ENCODE measurements at places on chromosomes 16 and 17. TPM values are rescaled to one million over a fixed set of nuclear protein-coding genes. Genes with fewer than 3 reads are reported as not detected.

Gene RAB40B
- 3.2 TPM for total RNA-seq

Gene RBFOX1
- under 0.01 TPM for total RNA-seq

Gene CPNE2
- total RNA-seq = 93.1 TPM

Gene GJC1
- 19.3 TPM for total RNA-seq

Gene TAX1BP3
- total RNA-seq = 113 TPM

Gene NPIPA5
- total RNA-seq = 2.0 TPM

GRCh38 chr16:22194707-22195444, 11.2 kb upstream of the EEF2K start:
- no peak for DNase-seq

DNA sequence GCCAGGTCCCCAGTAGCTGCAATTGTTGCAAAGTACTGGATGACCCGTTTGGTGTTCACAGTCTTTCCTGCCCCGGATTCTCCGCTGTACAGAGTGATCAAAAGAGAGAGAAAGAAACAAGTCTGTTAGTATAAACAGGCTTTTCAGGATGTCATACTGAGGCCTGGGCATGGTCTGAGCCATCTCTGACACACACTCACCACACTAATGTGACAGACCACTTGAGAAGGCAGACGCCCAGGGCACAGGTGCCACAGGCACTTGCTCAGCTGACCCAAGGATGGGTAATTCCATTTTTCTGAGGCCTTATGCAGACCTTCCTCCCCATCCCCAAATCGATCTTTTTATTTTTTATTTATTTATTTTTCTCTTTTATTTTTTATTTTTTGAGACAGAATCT, 7.5 kb downstream of the MYH3 start:
- DNase-seq = no peak

DNA sequence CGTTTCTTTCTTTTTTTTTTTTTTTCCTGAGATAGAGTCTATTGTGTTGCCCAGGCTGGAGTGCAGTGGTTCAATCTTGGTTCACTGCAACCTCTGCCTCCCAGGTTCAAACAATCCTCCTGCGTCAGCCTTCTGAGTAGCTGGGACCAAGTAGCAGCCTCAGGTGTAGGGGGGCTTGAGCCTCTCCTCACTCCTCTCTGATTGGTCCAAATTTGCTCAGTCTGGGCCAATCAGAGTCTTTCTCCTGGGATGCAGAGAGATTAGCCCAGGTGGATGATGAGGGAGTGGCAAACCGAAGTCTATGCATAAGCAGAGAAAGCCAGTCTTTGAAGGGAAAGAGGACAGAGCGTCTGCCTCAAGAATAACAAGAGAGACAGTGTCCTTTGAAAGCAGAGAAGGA, 99.0 kb downstream of the BMERB1 start:
- no peak for DNase-seq

GRCh38 chr17:74704544-74704943, 8.2 kb downstream of the CD300LF start:
- no peak for DNase-seq

DNA sequence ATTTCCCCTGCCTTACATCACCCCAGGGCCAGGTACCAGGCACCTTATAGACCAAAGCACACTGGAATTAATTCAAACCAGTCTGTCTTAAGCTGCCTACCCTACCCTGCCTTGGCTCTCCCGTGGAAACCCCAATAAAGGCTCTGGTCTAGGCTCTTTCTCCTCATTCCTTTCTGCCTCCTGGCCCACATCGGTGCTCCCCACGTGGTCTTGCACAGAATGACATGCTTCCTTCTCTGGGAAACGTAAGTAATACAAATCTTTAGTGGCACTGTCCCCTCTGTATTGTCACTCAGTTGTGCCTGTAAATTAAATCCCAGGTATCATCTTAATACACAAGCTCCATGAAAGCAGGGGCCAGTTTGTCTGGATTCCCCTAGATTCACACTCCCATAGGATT, 16.6 kb downstream of the KRT25 start:
- no peak for DNase-seq

DNA sequence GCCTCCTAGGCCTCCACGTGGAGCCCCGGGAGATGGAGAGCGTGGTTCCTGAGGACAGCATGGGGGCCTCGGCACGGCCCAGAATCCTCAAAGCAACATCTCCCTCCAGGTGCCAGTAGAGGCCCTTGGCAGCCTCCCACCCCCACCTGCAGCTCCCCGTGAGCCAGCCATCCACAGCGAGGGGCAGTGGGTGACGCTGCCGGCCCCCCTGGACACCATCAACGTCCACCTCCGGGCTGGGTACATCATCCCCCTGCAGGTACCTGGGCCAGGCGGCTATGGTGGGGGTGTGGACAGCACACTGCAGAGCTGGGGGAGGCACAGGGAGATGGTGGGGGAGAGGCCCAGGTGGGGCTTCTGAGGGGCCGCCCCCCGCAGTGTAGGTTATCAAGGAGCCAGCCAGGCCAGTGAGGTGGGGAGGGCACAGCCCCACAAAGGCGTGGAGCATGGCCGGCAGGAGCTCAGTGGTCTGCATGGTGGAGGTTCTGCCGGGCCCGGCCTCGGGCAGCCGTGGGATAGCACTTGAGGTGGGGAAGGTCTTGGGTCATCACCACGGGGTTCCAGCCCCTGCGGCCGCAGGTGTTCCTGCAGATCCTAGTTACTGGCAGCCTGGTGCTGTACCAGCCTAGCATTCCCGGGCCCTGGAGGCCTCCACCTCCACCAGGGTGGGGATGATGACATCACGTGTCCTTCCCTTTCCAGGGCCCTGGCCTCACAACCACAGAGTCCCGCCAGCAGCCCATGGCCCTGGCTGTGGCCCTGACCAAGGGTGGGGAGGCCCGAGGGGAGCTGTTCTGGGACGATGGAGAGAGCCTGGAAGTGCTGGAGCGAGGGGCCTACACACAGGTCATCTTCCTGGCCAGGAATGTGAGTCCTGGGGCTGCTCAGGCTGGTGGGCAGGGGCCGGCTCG, 16.4 kb downstream of the GAA start:
- no peak for DNase-seq

DNA sequence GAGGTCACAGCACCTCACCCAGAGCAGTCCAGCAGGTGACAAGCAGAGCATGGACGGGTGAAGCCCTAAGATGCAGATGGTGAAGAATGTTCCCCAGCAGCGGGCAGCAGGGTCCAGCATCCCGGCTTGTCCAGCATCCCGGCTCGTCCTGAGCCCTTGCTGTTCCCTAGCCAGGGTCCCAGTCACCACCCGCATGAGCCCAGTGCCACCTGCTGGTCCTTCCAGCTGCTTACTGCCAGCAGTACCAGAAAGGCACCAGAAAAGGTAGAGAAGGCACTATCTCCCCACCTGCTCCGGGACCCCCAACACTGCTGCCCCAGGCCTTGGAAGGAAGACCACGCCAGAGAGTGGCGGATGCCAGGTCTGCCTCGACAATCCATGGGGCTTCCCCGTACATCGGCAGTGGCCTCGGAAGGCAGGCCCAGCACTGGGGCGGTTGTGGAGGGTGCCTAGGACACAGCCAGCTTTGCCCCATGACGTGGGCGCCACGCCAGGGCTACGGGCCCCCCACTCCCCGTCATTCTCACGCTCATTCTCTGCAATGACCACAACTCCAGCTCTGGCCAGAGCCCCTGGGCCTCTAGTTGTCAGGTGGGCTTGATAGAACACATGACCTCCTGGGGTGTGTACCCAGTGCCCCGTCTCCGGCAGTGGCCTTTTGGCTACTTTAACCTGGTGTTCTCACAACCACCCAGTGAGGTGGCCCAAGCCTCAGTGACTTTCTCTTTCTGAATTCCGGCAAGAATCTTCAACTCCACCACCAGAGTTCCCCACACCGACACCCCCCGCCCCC, 1.4 kb downstream of the CENPX start:
- peak; percentile 79 for DNase-seq

- DNase-seq = no peak
Measured at GRCh38 chr16:85383836-85384832, 229.0 kb upstream of the GSE1 start.

DNA sequence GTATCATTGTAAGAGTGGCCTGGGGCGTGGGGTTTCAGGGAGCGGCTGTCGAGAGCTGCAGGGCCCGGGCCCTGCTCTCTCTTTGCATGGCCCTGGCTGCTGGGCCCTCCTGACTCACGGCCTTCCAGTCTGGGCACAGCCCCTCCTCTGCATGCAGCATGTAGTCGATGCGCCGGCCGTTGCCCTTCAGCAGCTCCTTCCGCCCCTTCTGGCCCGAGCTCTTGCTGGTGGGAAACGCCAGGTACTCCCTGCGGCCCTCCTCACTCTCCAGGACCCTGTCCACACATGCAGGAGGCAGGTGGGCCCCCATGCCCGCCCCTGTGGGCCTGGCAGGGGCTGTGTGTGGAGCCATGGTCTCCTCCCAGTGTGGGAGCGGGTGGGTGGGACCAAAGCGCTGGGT, 50.7 kb downstream of the PRMT7 start:
- no peak for DNase-seq

DNA sequence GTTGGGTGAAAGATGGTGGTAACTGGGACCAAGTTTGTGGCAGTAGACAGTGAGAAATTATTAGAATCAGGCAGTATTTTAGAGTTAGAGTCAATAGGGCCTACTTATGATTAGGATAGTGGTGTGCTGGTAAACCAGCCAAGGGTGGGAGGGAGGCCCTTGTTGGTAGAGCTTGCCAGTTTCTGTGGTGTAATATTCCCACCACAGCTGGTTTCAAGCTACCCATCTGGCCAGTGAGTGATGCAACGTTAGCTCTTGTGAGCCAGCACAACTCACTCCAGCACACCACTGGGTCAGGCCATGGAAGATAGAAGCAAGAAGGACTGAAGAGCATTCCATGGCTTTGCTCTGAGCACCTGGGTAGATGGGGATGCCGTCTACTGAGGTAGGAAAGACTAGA, 34.9 kb downstream of the GNAO1 start:
- peak; percentile 74 for DNase-seq

GRCh38 chr17:7552621-7553051, 3.8 kb downstream of the TNFSF12 start:
- DNase-seq = no peak

DNA sequence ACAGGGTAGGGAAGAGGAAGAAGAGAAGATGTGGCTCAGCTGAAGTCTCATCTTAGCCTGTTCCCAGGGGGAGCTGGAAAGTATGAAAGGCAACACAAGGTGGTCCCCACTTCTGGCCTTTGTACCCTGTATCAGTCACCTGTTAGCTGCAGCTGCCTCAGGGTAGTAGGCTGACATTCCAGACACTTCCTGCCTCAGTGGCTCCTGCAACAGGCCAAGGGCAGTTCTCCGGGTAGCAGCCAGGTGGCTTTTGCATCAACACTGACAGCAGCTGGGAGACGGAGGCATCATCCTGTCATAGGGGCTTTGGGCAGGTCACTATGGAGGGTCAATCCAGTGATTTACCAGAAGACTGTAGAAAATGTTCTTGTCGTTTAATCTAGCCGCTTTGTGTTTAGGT, 124.0 kb downstream of the RGS9 start:
- DNase-seq = no peak

DNA sequence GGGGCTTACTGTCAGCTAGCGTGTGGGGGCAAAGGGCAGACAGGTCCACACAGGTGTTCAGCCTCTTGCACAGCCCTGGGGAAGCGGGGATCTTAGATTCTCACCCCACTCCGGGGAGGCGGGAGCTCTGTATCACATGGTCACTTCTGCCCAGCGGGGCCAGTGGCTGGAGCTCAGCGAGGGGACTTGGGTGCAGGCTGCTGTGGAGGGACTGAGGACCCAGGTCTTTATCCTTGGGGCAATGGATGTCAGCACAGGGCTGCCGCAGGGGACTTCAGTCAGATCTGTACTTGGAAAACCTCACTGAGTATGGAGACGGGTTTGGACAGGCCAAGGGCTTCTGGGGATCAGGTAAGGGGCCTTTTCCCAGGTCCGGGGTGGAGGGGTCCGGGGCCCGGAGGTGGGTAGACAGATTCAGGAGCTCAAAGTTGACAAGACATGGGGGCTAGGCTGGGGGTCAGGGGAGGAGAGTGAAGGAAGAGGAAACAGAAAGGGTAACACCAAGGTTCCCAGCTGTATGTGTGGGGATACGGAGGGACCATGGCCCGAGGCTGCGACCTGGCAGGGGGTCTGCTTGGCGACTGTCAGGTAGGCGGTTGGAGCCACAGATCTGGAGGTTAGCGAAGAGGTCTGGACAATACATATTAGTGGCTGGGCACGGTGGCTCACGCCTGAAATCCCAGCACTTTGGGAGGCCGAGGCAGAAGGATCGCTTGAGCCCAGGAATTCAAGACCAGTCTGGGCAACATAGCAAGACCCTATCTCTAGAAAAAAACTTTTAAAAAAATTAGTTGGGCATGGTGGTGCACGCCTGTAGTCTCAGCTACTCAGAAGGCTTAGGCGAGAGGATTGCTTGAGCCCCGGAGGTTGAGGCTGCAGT, 15.1 kb upstream of the BAIAP2 start:
- DNase-seq = no peak

- no peak for DNase-seq
Measured at GRCh38 chr16:79806757-79807156, 206.2 kb upstream of the MAF start.

DNA sequence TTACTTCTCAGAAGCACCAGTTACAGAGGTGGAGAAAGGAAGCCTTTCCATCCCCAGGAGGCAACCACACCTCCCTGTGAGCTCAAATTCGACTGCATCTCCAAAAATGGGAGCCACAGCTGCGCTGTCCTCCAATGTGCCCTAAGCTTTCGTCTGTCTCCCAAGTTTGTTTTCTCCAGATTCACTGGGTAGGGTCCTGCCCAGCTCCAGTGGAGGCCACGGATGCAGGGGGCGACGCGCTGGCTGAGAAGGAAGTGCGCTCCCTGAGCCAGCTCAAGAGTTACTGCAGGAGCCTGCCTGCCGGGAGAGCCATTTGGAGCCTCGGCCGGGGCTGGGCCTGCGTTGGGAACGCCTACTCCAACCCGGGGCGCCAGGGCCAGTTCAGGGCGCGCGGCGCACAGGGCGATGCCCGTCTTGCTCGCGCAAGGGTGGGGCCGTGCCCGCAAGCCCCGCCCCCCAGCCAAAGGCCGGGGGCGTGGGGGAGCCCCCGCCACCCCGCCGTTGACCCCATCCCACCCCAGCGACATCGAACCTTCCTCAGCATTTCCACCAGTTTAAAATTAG, 19.5 kb downstream of the SIAH1 start:
- DNase-seq = peak; percentile 86

GRCh38 chr16:3470723-3471122, 24.6 kb downstream of the C16orf90 start:
- DNase-seq = no peak

- DNase-seq = no peak
Measured at GRCh38 chr16:66045626-66046025, 320.9 kb upstream of the CDH5 start.

Data from RPMI7951 (cell line).